Spinal cord (tissue), 10 donors: ENCODE measurements at places on chromosomes 1 and 21. TPM values are rescaled to one million over a fixed set of nuclear protein-coding genes. Genes with fewer than 3 reads are reported as not detected.

Gene ARHGEF2
- 62.1 TPM for total RNA-seq

Gene DENND2D
- total RNA-seq: 7.1 TPM

Gene VANGL2
- total RNA-seq: 9.1 TPM

Gene ELF3
- 0.59 TPM for total RNA-seq

Gene RGSL1
- under 0.01 TPM for total RNA-seq

Gene PDZK1
- 1.9 TPM for total RNA-seq

Gene MAEL
- total RNA-seq: 1.5 TPM

Gene PGLYRP4
- total RNA-seq: not detected

Gene TAS1R1
- total RNA-seq: not detected

Gene ANGPTL3
- not detected for total RNA-seq

Gene HSPB7
- total RNA-seq: 1.6 TPM

Gene ARMH1
- total RNA-seq: 6.3 TPM

Gene MMEL1
- 3.9 TPM for total RNA-seq

Gene AMY1B
- not detected for total RNA-seq

Gene PIK3R3
- total RNA-seq: 29.0 TPM

Gene MARK1
- 35.9 TPM for total RNA-seq

Gene DMBX1
- total RNA-seq: 0.33 TPM

Gene DPT
- 14.4 TPM for total RNA-seq

Gene EDN2
- not detected for total RNA-seq

Gene ADGRB2
- total RNA-seq: 41.5 TPM

Gene TMEM269
- total RNA-seq: 0.11 TPM
